ENCODE measurements at places on chromosomes 2 and 18.

- no peak for DNase-seq
These were observed 26.8 kb downstream of the PLEK start for GRCh38 chr2:68391869-68392268.

- DNase-seq, result no peak
These were observed 1.0 kb downstream of the UCN start for GRCh38 chr2:27307287-27307544.

- DNase-seq, result no peak
These were observed 564.0 kb upstream of the POU3F3 start for GRCh38 chr2:104289651-104290565.

DNA sequence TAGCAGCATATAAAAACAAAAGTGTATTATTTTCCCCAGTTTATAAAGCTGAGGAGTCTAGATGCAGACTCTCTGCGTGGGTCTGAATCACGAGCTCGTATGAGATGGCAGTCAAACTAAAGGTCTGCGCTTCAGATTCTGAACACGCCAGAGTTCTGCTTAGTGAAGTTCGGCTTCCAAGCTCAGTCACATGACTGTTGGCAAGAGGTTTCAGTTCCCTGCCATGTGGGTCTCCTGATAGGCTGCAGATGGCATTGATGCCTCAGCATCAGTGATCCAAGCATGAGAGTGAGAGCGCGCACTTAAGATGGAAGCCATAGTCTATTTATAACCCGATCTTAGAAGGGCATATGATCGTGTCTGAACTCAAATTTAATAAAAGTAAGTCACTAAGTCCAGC lies 242.8 kb upstream of the DOK6 start:
- no peak for DNase-seq

GRCh38 chr2:198763793-198764192 lies 693.9 kb downstream of the SATB2 start:
- no peak for DNase-seq

Data from SIG-M5 (cell line).